Stimulated activated CD8-positive, alpha-beta memory T cell treated with anti-CD3 and anti-CD28 coated beads, Interleukin-2, amount 100 ng/mL, for 1 hour (primary cell): ENCODE measurements at places on chromosomes 5 and 9.

- DNase-seq = no peak
Observed at GRCh38 chr5:117455236-117456233, 880.9 kb upstream of the SEMA6A start.

- no peak for DNase-seq
Observed at GRCh38 chr9:68551191-68551590, 10.5 kb upstream of the TMEM252 start.

DNA sequence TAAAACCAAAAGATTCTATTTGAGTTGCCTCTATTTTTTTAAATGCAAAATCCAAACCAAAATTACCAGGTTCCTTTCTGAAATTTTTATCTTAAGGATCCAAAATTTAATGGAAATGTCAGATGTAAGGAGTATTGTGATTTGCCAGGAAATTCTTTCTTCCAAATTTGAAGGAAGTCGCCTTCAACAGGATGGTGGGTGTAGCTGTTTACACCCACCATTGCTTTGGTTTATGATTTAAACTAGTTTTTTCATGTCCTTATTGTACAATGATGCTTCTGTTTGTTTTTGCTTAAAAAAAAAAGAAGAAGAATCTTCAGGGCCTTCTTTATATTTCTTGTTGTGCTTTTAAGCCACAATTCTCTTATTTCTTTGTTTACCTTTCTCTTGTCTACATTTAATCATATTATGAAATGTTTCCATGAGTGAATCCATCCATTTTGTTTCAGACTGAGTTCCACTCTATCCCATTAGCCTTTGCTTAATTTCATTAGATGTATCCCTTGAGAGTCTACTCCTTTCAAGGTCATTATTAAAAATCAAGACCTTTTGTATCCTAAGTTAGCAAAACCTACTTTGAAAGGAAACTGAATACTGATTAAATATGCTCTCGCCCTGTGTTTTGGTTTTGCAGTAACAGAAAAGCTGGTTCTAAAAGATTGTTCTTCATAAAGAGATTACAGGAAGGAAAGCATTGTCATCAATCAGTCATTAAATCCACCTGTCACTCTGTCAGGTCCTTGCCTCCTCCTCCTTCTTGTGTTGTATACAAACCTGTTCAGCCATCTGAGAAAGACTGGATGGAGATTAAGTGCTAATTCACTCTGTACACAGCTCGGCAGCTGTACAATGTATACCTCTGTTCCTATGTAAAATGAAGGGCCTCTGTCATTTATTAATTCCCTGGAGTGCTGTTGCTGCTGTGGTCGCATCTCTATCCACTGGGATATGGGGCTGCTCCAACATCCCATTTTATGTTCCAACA, 45.5 kb upstream of the SLC2A8 start:
- DNase-seq = no peak

GRCh38 chr5:157956271-157956885, 97.4 kb upstream of the CLINT1 start:
- no peak for DNase-seq

DNA sequence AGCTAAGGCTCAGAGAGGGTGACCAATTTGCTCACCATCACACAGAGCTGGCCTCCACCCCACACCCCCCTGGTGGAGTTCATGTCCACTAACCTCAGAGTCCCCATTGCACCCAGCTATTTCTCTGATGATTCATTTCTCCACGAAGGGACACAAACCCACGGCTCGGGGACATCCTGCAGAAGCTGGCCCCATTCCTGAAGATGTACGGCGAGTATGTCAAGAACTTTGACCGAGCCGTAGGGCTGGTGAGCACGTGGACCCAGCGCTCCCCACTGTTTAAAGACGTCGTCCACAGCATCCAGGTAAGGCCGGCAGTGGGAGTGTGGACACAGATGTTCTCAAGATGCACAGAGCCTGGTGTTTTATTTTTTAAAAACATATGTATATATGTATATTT, 52.6 kb upstream of the SUSD3 start:
- DNase-seq = no peak

DNA sequence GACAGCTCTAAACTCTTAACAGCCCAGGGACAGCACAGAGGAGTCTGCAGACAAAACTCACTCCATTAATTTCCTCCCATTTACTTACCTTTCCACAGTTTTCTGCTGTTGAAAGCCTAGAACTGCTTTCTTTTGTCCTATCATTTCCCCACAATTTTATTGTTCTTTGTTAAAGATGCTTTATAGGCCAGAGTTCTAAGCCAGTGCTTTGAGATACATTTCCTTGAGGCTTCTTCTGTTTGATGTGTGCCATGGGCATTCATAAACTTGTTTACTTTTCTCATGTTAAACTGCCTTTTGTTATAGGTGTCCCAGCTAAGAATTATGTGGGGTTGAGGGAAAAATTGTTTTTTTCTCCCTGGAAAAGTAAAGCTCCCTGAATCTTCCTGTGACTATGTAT, 25.9 kb upstream of the SUB1 start:
- no peak for DNase-seq

GRCh38 chr5:31755676-31756230, 116.8 kb downstream of the PDZD2 start:
- no peak for DNase-seq

- DNase-seq = no peak
Observed at GRCh38 chr9:6543204-6543603, 102.3 kb downstream of the GLDC start.

GRCh38 chr9:5552301-5552700, 42.0 kb downstream of the PDCD1LG2 start:
- DNase-seq = no peak

GRCh38 chr5:115875447-115875846, 33.7 kb downstream of the AP3S1 start:
- no peak for DNase-seq

DNA sequence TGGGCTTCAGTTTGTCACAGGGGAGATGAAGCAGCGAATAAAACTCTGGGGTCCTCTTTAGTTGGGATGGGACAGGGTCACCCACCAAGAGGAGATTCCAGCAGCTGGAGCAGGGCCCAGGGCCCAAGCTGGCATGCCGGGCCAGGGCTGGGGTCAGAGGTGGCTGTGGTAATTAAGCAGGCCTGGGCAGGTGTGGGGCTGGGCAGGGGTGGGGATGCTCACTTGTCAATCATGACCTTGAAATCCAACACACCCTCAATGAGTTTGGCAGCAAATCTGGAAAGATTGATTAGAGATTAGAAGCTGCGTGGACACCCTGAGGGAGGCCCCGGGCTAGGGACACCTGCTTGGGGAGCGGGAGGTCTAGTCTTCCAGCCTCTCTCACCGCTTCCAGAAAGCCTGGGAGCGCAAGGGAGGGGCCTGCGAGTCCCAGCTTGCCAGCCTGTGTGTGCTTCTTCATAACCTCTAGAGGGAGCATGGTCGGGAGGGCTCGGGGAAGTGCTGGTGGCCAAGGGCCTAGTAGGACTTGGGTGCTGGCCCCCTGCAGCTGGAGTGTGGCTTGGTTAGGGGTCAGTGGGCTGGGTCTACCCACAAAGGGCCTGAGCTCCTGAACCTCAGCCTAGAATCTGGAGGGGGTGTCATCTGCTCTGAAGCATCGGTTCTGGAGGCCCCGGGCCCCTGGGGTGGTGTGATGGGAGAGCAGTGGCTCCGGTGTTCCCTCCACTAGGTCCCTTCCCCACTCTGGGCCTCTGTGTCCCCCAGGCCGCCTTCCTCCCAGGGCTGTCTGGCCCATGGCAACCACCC, 7.6 kb downstream of the CRAT start:
- DNase-seq = no peak

DNA sequence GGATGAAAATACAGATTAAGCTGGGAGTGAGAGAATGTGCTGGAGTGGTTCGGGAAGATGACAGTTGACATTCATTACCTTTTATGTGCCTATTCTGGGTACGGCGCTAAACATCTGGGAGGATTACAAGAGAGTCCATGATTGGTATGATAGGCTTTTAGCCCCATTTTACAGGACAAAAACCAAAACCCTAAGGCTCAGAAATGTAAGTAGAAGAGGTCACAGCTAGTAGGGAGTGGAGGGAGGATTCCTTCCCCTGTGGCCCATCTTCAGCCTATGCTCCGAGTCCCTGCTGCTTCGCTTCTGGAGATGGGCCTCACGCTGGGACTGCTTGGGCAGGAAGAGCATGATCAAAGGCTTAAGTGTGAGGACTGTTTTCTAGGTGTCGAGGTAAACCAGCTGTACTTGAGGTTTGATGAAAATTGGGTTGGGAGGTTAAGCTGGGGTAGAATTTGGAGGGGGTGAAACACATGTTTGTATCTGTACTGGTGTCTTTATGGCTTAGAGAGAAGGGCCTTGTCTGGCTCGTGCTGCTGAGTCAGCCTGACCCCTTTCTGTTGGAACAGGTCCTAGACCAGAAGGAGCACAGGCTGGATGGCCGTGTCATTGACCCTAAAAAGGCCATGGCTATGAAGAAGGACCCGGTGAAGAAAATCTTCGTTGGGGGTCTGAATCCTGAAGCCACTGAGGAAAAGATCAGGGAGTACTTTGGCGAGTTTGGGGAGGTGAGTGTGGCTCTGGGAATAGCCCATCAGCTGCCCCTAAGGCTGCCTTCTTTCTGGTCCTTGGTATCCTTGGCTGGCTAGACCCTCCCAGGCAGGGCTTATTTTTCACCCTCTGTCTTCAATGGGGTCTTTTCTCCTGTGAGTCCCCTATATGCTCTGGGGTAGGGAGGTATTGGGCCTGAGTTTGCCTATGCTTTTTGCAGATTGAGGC, 2.1 kb downstream of the HNRNPAB start:
- no peak for DNase-seq

GRCh38 chr9:98231770-98232478, 23.5 kb downstream of the TBC1D2 start:
- DNase-seq = no peak

- no peak for DNase-seq
Observed at GRCh38 chr9:81815781-81816180, 112.4 kb upstream of the SPATA31D4 start.

DNA sequence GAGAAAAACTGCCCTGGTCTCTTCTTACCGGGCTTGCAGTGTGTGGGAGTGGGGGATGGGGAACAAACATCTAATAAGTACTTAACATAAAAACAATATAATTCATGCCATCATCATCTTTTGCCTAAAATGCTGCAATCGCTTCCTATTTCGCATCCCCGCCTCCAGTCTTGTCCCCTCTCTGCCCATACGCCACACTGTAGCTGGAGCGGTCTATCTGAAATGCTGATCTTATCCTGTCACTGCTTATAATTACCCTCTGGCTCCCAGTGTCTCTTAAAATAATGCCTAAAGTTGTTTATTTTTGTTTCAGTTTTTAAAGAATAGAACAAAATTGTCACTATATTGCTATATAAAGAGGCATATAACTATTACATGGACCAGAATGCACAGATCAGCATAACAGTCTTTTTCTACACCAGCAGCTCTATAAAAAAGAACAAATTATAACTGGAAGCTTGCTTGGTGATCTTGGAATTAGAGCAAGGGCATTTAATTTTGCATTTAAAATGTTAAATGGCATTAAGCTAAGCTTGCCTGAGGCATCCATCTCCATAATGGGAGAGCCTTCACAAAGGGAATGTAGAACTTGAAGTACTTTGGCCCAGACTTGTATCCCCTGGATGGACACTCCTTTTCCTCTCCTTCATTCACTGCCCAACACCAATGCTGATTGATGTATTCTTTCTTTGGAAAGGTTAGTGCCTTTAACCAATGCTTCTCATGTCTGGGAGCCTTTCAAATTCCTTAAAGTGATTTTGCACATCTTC, 12.2 kb downstream of the NTRK2 start:
- DNase-seq = no peak

GRCh38 chr5:119537704-119538103, 85.4 kb downstream of the HSD17B4 start:
- no peak for DNase-seq

DNA sequence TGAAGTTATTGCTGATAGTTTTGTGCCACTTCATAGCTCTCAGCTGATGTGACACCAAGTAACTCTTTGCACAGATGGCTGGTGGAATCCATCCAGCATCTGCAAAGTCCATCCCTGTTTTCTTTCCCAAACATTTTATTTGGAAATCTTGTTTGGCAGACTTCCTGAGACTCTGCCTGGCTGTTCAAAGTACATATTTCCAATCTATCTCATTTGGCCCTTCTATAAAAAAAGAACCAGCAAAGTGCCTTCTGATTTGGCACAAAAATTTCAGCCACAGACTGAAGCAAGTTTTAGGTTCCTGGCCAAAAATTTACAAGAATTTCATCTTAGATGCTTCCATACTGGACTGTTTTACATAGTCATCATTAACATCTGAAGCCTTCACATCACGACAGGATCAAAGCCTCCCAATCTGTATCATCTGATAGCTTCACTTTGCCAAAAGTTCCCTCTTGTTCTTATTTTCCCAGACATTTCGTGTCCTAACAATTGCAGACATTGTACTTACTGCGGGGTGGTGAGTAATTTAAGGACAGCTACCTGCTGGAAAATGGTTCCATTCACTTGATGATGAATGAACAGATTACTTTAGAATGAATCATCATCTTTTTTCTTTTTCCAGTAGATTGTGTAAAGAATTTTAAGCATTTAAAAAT, 377.3 kb downstream of the KIAA0825 start:
- no peak for DNase-seq

DNA sequence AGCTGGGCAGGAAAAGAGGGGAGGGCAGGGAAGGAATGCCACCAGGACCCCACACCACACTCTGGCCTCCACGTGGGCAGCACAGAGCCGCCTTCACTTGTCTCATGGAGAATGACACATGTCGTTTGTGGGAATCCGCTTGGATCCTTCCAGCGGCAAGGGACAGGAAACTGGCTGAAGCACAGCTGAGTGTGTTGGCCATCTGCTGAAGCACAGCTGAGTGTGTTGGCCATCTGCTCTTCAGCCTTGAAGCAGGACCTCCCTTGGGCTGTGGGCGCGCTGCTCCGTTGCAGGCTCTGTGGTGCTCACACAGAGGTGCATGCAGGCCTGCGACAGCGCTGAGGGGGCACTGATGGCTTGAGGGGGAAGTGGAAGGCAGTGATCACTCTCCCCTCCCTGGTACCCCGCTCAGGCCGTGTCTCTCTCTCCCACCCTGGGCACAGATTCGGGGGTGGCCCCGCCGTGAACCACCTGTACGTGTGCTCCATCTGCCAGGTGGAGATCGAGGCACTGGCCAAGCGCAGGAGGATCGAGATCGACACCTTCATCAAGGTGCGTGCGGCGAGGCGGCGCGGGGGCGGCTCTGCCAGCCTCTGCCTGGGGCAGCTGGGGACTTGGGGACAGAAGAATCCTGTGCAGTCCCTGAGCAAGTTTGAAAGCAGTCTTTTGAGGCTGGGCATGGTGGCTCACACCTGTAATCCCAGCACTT, 40.6 kb downstream of the USP20 start:
- no peak for DNase-seq

GRCh38 chr5:96226941-96227552, 206.0 kb downstream of the PCSK1 start:
- no peak for DNase-seq

DNA sequence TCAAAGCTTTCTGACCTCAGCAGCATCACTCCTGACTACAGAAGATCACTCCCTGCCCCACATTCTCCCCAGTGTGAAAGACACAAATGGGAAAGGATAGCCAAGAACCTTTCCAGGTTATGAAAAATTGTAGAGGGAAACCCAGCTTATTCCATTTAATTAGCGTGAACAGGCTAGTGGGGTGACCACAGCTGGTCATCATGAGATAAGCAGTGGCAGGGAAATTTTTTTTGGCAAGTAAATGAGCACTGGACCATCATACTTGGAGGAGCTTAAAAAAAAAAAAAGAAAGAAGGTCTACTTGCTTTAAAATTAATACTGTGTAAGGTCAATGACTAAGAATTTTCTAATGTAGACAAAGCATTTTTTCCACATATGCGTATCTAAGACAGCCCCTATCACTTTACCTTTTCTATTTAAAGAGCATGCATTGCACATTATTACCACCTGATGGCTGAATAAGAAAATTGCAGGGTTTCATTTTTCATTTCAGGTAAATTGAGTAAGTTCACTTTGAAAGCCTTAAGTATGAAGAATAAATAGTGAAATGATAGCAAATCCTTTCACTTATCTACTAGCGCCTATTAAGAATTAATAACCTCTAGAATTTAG, 123.6 kb downstream of the ELAVL2 start:
- DNase-seq = no peak
